ENCODE measurements at places on chromosomes 5 and 9.

GRCh38 chr9:91954841-91955471, 4.9 kb upstream of the ROR2 start:
- no peak for DNase-seq

DNA sequence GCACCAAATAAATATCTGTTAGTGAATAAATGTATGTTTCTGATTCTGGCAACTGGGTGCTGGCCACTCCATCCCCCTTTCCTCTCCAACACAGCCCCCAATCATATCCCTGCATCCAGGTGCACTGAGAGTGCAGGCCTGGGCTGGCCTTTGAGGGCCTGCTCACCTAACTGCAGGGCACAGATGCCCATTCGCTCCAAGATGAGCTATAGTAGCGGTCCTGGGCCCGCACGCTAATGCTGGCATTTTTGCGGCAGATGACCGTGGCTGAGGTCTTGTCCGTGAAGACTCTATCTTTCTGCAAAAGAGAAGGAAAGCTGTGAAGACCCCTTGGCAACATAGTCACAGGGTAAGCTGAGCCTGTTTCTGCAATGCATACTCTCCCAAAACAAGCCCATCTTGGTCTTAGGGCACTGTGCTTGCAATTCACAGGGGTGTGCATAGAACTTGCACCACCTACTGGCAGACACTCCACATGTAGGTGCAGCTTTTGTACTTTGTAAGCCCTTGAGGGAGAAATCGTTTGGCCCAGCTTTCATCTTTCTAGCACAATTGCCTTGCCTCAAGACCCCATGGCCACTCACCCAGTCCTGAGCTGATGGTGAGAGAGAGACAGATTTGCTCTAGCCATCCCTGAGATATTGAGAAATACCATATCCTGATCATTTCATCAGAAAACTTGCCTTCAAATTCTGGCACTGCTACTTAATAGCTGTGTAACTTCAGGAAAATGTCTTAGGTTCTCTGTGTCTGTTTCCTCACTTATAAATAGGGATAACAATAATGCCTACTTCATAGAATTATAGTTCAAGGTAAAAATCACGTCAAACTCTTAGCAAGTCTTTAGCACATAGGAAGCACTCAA, 13.5 kb downstream of the IL12B start:
- DNase-seq: peak; percentile 15

GRCh38 chr5:8057769-8058168, 188.8 kb downstream of the MTRR start:
- DNase-seq: no peak

- no peak for DNase-seq
Measured at GRCh38 chr9:8468045-8468637, 668.6 kb upstream of the DMAC1 start.

DNA sequence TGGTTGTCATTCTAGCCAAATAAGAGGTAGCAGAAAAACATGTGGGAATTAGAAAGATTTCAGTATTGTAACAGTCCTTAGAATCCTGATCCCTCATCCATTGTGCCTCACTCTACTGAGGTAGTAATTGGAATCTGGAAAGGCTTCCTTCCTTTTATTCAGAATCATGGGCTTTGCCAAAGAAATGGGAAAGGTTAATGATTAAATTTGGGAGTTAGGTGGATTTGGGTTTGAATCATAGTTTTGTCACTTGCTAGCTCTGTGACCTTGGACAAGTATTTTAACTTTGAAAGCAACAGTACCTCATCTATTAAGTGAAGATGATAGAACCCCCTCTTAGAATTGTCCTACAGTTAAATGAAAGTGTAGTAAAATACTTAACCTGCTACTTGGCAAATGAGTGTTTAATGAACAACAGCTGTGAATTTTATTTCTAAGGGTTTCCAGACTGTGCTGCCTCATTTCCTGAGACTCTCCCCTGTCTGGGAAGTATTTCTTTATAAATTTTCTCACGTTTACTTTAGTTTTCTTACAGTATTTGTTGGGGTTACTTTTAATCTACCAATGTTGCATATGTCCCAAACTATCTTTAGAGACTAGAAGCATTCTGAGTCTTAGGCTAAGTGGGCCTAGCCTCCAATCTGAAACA, 11.7 kb downstream of the SPDL1 start:
- DNase-seq: no peak

DNA sequence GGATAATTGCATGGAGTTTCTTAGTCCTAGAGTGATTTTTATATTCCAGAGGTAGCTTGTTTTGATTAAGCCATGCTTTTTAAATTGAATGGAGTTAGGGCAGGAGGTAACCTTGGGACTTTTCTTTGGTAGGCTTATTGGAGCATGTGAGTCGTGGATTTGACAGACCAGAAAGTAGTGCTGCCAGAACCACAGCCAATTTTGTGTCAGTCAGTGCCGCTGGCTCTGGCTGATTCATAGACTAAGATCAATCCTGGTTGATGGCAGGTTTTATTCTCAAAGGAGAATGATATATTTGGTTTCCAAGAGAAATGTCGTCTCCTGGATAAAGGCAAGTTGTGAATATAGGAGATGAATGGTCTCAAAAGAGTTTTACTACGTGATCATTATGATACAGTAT, 20.3 kb downstream of the RAI14 start:
- no peak for DNase-seq
